ENCODE measurements at places on chromosomes 12 and 14. TPM values are rescaled to one million over a fixed set of nuclear protein-coding genes. Genes with fewer than 3 reads are reported as not detected.

The CELA1 gene
- not detected for total RNA-seq

The LRTM2 gene
- total RNA-seq = 0.20 TPM

The AQP6 gene
- total RNA-seq = 0.20 TPM

The PKP2 gene
- 11.5 TPM for total RNA-seq

The NKX2-1 gene
- not detected for total RNA-seq

The TSPAN19 gene
- not detected for total RNA-seq

The KRT7 gene
- 10.4 TPM for total RNA-seq

The NEUROD4 gene
- total RNA-seq = not detected

The TMEM52B gene
- 0.10 TPM for total RNA-seq

The KLRC2 gene
- total RNA-seq = not detected

The TC2N gene
- total RNA-seq = 20.2 TPM

The ART4 gene
- 1.3 TPM for total RNA-seq

The NPFF gene
- total RNA-seq = 0.59 TPM

The BBOF1 gene
- total RNA-seq = 11.2 TPM

The RIN3 gene
- total RNA-seq = 8.2 TPM
